ENCODE measurements at places on chromosomes 7 and 10.

DNA sequence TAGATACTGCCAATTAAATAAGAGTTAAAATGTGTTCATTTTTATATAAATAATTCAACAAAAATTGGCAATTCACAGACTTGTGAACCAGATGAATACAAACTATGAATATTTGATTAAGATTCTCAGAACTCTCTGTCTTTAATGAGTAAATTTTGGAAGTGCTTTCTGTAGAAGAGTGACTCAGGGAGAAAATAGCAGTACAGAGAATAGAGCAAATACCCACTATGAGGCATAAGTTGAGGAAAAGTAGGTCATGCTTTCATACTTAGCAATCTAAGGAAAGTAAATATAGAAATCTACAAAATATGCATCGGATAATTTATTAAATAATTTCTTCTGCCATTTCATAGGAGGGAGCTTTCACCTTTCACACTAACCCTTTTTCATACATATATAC lies 117.7 kb upstream of the TMEM106B start:
- DNase-seq: no peak

GRCh38 chr7:96402913-96403312 lies 81.0 kb upstream of the SLC25A13 start:
- no peak for DNase-seq

DNA sequence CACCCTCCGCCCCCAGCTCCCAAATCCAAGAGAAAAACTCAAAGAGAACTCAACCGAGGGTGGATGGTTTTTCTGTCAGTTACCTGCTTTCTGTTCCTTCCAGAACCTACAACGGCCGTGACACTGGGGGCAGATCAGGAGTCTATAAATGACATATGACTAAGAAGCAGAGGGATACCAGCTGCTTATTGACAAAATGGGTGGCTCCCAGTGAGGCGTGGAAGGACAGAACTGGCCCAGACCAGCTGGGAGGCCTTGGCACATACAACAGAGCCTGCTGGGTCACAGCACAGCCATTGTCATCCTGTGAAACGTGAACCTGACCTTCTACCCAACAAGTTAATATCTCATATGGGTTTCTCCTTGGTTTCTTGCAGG lies 84.3 kb upstream of the ADRB1 start:
- DNase-seq: no peak

- DNase-seq: no peak
Measured at GRCh38 chr10:133158756-133159610, 1.0 kb upstream of the KNDC1 start.

DNA sequence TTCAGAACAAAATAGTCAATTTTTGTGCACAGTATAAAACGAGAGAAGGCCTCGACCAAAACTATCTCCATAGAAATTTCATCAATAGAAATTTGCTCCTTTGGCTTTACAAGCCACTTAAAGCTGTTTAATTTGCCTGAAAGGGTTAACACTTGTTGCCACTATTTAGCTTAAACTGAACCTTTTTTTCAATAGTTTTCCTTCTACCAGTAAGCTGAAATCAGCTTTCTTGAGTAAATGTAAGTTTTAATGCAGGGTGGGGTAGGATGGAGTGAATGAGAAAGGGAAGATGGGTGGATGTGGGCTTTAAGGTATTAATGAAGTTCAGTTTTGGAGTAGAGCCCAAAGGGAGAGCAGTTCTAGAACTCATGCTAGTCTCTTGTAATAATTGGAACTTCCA lies 39.5 kb downstream of the ARL4A start:
- no peak for DNase-seq

DNA sequence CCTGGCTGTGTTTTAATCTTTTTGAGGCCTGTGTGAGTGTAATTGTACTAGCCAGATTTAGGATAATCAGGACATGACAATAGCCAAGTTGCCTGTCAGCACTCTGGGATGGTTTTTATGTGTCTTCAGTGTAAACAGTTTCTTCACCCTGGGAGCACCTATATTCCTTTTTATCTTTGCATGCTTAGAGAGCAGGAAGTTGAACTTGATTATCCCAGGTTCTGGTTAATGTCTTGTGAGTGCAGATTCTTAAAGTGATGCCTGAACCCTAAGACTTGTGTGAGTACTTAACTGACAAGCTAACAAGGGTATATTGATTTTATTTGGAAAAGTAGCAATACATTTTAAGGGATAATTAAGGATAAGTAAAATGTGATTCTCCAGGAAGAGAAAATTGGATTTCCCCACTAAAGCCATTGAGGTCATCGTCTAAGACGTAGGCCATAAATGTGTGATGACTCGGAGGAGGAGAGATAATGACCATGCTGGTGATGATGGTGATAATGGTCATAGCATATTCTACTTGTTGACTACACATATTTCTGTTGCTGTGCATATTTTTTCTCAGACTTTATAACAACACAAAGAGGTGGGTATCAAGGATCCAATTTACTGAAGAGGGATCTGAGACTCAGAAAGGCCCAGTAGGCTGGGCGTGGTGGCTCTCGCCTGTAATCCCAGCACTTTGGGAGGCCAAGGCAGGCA lies 234.7 kb downstream of the CAMK1D start:
- no peak for DNase-seq

DNA sequence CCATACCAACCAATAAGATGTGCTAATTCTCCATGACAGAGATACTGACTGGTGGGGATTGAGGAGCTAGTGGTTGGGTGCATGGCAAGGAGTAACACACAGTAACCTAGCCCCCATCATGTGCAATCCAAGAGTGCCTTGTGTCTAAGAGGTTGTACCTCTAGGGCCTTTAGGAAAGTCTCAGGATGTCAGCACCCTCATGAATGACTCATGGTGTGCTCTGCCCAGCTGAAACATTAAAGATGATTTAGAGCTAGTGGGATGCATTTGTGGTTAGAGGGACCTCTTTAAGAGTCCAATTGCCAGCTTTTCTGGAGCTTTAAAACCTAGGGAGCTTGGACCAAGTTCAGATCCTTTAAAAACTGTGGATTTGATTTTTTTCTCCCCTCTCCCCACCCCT lies 181.1 kb downstream of the HERPUD2 start:
- no peak for DNase-seq

GRCh38 chr10:62681211-62681940 lies 123.1 kb upstream of the ADO start:
- DNase-seq: no peak

GRCh38 chr7:157605638-157606037 lies 268.8 kb downstream of the DNAJB6 start:
- no peak for DNase-seq

DNA sequence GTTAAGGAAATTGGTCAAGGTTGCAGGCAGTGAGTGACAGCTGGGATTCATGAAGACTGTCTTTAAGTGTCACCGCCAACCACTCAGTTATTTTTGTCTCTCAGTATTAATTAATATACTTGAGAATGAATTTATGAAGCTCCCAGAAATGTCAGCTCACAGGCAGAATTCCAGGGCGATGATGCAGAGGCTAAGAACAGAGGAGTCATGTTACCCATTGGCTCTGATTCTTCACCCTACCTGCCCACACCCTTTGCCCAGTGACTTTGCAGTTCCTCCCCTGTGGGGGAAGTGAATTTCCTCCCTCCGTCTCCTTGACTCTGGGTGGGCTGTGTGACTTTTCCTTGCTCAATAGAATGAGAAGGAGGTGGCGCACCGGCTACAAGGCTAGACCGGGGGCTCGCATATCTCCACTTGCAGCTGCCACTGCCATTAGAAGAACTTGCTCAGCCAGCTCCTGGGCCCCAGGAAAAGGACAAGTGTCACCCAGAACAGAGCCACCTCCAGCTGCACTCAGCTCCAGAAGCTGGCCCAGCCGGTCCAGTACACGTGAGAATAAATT lies 157.1 kb upstream of the PRKCQ start:
- no peak for DNase-seq

DNA sequence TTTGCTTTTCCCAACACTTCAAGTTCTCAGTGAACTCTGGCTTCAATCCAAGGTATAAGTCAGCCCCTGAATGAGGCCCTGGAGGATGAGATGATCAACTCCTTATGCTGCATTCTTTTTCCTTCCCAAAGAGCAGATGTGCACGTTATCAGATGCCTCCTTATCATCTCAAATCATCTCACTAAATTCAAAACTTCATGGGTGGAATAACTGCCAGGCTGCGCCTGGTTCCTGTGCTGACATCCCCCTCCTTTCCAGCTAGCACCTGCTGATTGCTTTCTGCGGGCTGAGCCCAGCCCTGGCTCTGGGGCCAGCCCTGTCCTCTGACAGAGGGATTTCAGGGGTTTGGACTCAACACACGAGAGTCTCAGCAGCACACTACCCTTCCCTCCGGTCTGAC lies 44.9 kb downstream of the TLL2 start:
- no peak for DNase-seq

- no peak for DNase-seq
Measured at GRCh38 chr10:70192326-70192968, 22.1 kb upstream of the SAR1A start.

DNA sequence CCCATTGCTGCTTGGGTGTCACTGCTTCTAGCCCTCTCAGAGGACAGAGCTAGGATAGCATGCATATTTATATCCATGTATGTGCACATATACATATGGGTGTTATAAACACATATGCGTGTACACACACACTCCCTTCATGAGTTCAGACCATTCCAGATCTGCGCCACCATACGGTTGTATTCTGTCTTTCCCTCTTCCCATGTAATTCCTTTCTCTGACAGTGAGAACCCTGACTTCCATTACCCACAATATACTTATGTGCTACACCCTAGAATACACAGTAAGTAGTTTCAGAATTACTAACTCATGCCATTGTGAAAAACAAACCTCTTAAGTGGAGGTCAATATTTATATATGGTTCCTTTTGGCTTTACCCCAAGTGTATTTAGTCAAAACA lies 116.6 kb upstream of the SAMD8 start:
- no peak for DNase-seq

DNA sequence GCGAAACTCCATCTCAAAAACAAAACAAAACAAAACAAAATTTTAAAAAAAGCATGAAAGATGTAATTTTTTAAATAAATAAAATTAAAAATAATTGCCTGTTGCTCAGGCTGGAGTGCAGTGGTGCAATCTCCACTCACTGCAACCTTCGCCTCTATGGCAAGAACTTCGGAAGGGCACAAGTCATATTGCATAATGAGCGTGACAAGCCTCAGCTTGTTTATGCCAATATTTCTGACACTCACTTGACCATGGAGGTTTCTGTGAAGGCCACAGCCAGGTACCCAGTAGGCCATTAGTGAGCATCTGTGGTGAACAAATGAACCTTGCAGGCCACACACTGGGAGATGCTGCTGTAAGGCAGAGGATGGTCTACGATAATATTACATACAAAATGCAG lies 106.1 kb upstream of the KMT2C start:
- no peak for DNase-seq

GRCh38 chr7:120404042-120404441 lies 131.1 kb downstream of the KCND2 start:
- no peak for DNase-seq

DNA sequence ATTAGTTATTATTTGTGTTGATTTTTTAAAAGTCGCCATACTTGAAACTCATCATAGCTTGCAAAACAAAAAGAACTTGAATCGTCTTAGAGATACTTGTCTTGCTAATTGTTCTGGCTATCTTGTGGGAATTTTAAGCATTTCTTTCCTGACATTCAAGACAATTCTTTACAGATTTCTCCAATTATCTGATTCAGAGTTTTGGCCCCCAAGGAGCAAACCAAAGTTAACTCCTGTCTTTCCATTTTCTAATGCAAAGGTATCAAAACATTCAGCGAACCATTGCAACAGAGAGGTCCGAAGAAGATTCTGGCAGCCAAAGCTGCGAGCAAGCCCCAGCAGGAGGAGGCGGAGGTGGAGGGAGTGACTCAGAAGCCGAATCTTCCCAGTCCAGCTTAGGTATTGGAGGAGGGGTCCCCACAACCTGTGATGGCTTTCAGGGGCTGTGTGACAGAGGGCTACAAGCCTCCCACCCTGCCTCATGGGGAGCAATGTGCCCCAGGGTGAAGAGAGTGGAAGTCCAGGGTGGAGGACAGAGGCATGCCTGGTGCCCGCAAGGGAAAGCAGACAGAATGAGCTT lies 119.4 kb upstream of the STK17A start:
- DNase-seq: no peak

- no peak for DNase-seq
Measured at GRCh38 chr10:128044961-128045832, 81.0 kb downstream of the MKI67 start.
